ENCODE measurements at places on chromosomes 2 and 18.
A peak's percentile ranks its signal among the peaks of the same experiment; 100 is the strongest.

GRCh38 chr2:54858021-54858681 lies 134.7 kb downstream of the EML6 start:
- DNase-seq = no peak

DNA sequence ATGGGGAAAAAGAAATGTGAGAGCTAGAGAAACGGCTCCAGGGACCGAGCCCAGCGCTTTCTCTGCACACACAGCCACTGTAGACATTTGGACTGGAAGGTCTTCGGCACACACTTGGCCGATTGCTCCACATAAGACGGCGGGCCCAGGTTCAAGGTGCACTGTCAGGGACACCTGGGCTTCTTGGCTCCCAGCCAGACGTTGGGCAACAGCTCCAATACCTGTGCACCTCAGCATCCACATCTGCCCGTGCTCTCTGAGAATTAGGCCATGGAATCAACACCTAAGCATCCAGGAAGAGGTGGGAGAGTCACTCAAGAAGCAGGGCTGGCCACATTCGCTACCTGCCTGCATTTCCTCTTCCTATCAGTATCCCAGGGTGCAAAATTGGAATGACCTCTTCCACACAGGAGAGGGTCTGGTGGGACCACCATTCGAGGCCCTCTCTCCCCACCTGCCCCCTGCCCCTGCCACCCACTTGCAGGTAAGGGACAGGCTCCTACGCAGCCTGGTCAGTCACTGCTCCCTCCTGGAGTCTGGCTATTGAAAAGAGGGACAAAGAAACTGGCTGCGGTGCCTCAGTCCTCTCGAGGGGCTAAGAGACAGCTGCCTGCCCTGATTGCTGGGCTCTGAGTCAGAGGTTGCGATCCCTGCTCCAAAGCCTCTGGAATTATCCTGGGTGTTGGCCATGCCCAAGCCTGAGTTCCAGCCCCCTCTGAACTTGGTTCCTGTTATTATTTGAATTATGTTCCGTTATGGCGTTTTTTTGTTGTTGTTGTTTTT lies 40.1 kb upstream of the TAF1B start:
- DNase-seq = no peak

GRCh38 chr2:67050622-67051021 lies 346.5 kb upstream of the ETAA1 start:
- DNase-seq = no peak

DNA sequence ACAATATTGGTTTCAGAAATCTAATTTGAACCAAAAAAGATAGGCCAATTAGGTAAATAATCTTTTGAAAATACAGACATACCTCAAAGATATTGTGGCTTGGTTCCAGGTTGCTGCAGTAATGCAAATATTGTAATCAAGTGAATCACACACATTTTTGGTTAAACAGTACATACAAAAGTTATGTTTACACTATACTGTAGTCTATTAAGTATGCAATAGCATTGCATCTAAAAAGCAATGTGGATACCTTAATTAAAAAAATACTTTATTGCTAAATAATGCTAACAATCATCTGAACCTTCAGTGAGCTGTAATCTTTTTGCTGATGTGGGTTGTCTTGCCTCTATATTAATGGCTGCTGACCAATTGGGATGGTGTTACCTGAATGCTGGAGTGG lies 67.3 kb downstream of the KYNU start:
- no peak for DNase-seq

DNA sequence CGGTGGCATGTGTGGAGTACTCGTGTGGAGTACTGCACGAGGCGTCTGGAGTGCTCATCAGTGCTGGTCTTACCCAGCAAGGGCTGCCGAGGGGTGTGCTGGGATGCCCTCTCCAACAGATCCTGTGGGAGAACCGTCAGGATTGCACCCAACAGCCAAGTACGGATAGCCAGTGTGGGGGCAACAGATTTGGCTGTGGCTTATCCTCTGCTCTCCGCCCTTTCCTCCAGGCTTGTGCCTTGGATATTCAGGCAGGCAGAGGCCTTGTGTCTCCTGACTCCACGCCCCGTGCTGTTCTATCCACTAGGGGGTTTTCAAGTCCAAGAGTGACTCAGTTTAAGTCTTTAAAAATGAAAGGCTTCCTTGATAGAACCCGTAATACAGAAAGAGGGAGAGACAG lies 321.0 kb upstream of the HS6ST1 start:
- DNase-seq = no peak

- no peak for DNase-seq
Measured at GRCh38 chr2:63343397-63344109, 244.7 kb downstream of the WDPCP start.

DNA sequence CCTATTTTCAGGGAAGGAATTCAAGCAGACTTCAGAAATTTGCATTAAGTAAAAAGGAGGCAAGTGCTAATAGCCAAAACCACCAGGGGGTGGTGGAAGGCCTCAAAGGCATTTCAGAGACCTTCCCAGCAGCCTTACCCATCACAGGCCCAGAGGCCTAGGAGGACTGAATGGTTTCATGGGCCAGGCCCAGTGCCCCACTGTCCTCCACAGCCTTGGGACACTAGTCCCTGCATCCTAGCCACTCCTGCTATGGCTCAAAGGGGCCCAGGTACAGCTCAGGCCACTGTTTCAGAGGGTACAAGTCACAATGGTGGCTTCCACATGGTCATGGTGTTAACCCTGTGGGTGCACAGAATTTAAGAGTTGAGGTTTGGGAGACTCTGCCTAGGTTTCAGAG lies 58.6 kb upstream of the CHAC2 start:
- no peak for DNase-seq

DNA sequence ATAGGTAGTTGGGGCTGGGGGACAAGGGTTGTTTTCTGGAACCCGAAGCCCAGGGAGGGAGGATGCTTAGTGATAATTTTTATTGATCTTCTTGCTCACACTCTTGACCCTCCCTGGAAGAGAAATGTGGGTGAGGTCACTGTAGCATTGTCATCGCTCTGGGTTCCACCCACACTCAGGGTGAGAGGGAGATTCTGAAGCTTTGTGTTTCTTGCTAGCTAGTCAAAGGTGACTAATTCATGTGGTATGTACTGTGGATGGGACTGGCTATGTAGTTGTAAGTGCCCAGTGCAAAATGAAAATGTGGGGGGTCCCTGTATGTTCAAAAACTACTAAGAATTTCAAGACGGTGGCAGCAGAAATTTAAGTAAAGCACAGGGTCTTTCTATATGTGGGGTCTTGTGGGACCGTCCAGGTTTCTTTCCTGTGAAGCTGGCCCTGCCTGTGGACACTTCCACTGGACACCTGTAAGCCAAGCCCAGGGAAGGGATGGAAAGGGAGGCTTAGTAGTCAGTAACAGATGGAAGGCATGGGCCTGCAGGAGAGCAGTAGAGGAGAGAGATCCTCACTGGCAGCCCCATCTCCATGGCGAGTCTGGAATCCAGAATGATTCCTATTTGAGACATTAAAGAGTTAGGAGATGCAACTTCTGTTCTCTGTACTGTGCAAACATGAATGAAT lies 35.0 kb downstream of the TSN start:
- DNase-seq = no peak

GRCh38 chr2:206115026-206115578 lies 29.1 kb upstream of the INO80D start:
- DNase-seq = no peak

- no peak for DNase-seq
Measured at GRCh38 chr2:82158150-82158549, 1853.6 kb upstream of the LRRTM1 start.

GRCh38 chr2:6576302-6576701 lies 289.4 kb downstream of the CMPK2 start:
- no peak for DNase-seq

GRCh38 chr2:207473049-207473930 lies 56.5 kb upstream of the CREB1 start:
- peak; percentile 32 for DNase-seq

GRCh38 chr2:225182126-225182525 lies 139.9 kb upstream of the DOCK10 start:
- no peak for DNase-seq

DNA sequence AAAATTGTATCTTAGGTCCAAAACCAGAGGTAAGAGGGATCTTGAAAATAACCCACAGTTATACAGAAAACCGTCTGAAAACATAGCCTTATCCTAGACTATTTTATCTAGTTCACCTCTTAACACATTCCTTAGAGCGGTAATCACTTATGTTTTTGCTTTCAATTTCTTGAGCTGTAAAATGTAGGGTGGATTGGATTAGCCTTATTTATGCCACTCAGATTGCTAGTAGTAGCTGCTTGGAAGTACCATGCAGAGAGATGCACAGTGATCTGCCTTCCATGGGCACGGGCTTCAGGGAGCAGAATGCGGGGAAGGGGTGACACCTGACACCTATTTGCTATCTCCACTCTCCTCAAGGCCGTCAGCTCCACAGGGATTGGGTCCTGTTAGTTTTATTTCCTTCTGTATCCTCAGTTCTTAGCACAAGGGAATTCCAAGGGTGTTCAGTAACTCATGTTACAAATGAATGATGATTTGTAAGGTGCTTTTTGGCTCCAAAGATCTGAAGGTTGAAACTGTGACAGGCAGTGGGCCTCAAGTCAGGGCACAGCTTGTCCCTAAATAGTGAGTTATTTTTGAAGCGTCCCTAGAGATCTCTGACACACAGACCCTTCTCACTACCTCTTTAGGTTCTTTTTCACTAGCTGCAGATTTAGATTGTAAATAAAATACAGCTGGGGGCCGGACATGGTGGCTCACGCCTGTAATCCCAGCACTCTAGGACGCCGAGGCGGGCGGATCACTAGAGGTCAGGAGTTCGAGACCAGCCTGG lies 64.0 kb upstream of the PMAIP1 start:
- no peak for DNase-seq

- DNase-seq = no peak
Measured at GRCh38 chr2:74843899-74844298, 10.0 kb downstream of the HK2 start.

DNA sequence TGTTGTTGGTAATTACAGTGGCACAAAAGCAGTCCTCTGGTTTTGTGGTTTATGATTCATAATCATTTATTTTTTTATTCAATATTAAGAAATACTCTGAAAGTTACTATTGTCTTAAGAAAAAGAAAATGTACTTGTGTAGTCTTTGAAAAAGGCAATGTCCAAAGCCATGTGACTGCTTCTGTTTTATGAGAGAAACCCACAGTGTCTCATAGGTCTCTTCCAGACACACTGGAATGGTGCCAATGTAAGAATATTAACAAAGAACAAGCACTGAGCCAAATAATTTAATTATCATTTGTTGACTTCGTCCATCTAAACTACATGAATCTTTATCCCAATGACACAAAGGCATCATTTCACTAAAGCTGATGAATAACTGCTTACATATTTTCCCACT lies 62.5 kb downstream of the RPRM start:
- DNase-seq = no peak

DNA sequence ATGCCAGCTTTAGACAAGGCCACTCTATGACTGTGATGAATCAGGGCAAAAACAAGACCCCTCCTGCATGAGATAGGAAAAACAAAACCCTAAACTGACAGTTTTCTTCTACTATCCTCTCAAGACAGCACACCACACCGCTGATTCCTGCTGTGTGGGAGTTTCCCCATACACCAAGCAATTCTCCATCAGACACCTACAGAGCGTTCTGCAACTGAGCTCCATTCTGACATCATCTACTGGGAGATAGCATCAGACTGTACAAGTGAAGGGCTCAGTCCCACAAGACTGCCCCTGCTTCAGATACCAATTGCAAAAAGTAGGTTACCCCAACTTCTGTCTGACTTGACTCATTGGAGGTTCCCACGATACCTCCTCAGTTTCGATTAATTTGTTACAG lies 130.6 kb downstream of the TSN start:
- no peak for DNase-seq

GRCh38 chr2:100855084-100855483 lies 35.1 kb downstream of the NPAS2 start:
- no peak for DNase-seq

DNA sequence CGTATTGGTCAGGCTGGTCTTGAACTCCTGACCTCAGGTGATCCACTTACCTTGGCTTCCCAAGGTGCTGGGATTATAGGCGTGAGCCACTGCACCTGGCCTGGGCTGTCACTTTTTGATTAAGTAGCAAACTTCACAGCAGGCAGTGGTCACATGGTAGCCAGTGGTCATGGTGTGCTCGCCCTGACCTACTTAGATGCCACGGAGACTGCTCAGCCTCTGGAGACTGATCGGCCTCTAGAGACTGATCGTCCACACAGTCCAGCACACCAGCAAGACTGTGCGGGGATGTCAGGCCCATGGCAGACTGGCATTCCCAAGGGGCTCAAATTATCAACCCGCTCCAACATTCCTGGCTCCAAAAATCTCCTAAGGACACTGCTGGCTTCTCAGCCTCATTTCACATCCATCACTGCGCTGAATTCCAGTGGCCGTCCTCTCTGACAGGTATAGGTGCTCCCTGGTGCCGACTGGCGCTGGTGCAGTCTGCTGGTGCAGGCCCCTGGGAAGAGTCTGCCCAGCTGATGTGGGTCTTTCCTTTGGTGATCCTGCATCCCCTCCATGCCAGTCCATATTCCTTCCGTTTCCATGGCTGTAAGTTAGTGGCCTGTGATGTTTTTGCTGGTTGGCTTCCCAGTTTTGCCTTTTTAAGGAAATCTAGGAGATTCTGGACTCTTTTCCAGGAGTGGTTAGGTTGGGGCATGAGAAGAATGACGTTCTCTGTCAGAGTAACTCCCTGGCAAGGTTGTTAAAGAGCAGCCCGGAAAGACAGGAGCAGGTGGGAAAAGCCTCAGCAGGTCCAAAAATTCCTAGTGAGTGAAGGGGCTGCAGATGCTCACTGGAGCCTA lies 374.5 kb upstream of the HS6ST1 start:
- no peak for DNase-seq

- no peak for DNase-seq
Measured at GRCh38 chr2:239163688-239164334, 237.0 kb downstream of the HDAC4 start.

All from HEK293T (cell line).